ENCODE measurements at places on chromosomes 5 and 9.

GRCh38 chr5:138651058-138651766 lies 76.0 kb upstream of the HSPA9 start:
- no peak for DNase-seq

DNA sequence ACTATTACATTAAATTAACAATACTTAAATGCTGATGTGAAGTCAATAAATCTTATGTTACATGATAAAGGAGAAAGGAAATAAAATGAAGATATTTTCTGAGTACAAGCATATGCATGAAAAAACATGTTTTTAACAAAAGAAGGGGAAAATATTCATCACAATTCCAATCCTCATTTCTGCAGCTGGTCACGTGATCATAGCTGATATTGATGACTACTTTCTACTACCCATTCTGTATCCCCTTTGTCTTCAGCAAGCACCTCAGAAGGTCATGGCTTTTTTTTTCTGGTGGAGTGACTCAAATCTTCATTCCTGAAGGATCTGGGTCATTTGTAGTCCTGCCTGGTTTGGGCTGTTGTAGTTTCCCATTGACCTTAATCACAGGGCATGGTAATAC lies 90.9 kb downstream of the CDO1 start:
- no peak for DNase-seq

DNA sequence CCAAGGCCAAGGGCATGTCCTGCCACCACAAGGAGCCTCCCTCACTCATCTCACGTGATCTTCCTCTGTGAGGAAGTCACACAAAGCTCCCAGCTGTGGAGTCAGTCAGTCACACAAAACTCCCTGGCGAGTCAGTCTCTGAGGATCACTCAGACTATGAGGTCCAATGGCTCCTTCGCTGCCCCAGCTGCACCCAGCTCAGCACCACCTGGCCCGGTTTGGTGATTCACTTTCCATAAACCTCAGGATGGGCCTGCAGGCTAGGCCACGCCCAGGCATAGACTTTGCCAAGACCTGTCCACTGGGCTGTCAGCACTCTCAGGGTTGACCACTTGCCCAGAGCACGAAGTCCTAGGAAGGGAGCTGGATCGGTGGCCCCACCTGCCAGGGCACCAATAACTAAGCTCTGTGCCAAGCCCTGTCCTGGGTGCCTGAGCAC lies 233.8 kb downstream of the HSPA4 start:
- DNase-seq, result no peak

DNA sequence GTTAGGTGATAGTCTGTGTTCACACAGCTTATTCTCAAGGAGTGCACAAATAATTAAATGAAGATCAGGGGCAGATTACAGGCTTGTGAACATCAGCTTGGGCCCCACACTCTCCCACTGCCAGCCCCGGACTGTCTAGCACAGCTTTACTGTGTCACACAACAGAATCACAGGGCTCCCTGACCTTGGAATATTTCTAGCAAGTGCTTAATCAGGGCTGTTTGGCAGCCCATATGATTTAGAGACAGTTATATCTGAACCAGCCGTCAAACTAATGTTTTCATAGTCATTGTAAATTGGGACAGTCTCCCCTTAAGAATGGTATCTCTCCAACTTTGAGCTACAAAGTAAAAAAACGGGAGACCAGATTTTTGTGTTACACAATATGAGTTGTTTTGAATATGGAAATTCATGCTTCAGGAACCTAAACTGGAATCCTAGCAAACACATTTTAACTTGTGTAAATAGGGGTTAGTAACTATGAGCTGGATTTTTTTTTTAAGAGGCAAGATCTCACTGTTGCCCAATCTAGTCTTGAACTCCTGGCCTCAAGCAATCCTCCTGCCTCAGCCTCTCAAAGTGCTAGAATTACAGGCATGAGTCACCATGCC lies 517.6 kb downstream of the BNC2 start:
- DNase-seq, result no peak

DNA sequence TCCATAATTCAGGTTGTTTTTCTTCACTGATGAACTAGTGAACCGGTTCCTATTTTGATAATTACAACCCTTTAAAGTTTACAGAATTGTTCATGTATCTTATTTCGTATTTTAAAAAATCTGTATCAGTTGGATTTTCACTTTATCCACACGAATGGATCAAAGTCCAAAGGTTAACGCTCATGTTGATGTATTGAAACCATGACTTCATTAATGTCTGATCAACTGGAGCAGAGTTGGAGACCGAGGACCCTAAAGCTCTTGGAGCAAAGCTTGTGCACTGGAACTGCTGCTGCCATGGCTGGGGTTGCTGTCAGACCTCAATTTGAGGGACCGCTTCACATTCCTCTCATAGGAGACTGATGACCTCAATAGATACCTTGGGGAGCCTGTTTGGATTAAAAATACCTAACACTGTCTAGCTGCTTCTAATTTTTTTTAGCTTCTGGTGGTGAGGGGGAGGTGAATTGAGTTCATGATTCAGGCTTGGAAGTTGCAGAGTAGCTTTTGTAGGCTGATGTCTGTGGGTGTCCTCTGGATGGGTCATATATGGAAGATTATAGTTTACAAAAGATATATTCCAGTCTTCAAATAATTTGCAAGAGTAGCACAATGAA lies 45.1 kb downstream of the KIAA1958 start:
- DNase-seq, result no peak

DNA sequence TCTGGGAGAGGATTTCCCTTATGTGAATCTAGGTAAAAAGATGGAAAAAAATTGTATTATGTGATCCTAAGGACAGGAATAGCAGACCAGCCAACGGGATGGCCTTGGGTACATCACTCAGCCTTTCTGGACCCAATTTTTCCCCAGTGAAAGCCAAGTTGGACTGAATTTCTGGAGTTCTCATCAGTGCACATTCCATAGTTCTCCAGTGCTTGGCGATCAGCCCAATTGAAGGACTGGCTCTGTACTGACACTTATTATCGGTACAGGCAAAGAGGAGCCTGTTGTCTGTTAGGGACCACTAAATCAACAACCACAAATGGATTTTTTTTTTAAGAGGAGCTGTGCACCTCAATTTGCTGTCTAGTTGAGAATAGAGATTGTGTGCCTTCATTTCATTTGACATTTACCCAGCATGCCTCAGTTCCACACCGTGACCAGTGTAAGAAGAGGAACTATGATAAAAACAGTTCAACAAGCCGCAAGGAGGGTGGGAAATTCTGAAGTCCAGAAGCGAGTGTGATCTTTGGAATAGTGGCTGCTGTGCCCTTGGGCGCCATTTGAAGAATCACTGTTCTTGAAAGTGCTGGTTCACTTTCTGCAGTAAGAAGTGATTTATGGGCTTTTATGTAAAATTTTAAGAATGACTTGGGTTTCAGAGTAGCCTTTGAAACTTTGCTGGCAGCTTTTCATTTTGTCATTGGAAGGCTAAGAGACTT lies 8.0 kb downstream of the ARL10 start:
- no peak for DNase-seq

GRCh38 chr5:6717247-6717646 lies 4.0 kb downstream of the TENT4A start:
- no peak for DNase-seq

DNA sequence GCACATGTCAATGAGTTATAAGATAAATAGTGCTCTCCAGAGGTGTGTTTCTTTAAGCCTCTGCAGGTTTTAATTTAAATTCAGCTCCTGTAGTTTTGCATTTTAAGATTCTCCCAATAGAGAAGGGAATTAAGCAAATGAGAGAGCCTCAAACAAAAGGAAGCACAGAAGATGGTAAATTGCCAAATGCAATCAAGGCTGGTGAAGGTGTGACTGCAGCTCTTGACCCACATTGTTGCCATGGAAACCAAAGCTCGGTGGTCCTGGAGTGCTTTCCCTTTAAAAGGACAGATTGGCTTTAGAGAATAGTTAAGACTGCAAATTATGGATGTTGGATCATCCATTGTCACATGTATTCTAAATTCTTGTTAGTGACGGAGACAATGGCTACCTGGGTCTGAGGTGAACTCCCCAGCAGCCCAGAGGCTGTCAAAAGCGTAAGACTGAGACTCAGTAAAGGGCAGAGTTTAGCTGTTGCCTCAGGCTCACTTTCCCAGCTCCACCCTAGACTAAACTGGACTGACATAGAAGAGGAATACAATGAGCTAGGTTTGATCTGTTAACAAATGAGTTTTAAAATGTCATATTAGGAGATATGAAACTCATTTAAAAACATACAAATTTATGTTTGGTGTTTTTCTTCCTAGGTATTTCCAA lies 12.3 kb downstream of the GAPT start:
- no peak for DNase-seq

GRCh38 chr5:151720215-151720614 lies 33.5 kb upstream of the SPARC start:
- DNase-seq, result no peak

- no peak for DNase-seq
These were observed 269.4 kb upstream of the SEMA6A start for GRCh38 chr5:116844015-116844414.

- no peak for DNase-seq
These were observed 624 bp downstream of the FBXW11 start for GRCh38 chr5:172005708-172006320.

DNA sequence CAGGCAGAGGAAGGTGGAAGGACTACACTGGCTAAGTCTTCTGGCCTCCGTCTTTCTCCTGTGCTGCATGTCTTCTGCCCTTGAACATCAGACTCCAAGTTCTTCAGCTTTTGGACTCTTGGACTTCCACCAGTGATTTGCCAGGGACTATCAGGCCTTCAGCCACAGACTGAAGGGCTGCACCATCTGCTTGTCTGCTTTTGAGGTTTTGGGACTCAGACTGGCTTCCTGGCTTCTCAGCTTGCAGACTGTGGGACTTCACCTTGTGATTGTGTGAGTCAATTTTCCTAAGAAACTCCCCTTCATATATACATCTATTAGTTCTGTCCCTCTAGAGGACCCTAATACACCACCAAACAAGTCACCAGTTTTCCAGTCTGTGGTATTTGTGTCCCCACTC lies 9.7 kb upstream of the ANKDD1B start:
- no peak for DNase-seq

DNA sequence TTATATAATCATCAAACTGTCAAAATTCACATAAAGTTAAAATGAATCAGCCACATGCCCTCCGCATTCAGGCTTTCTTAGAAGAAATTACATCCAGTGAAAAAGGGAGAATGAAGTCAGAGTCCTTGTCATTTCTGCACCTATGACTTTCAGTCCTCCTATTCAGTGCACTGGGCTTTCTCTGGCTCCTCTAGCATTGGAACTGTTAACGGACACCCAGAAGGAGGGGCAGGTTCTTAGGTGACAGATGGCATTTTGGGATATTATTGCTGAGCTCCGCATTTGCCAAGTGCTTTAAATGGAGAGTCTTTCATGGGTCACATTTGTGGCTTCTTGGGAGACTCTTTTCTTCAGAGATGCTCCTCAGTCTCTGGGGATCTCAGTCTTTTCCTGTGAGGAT lies 40.0 kb downstream of the ADAMTS19 start:
- DNase-seq, result no peak

DNA sequence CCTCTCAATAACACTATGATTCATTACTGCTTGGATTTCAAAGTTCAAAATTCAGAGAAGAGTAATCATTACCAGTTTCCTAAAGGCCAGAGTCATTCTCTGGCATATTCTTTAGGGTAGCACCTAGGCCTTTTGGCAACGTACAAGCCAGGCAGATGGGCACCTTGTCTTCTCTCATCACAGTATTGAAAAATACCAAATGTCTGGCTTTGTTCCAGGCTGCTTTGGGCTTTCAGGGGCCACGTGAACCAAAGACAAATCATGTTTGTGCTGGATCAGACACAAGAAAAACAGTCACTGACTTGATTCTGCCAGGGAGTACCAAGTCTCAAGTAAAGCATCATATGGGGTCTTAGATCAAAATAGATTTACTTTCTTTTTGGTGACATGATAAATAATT lies 15.5 kb downstream of the MEGF9 start:
- DNase-seq, result no peak

DNA sequence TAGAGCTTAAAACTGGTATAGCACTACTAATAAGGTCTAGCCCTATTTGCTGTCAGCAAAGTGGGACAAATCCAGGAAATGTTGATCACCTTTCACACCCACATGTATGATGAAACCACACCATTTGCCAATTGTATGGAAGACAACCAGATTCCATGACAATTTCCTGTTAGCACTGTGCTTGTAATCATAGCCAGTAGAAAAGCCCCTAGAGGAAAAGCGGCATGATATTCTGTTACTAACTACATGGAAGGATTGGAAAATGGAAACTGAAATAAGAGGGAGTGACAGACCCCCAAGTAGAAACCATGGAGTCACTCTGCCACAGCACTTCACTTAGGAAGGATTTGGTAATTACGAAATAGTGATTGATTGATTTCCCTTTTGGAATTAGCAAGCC lies 923 bp downstream of the SPATA6L start:
- no peak for DNase-seq

DNA sequence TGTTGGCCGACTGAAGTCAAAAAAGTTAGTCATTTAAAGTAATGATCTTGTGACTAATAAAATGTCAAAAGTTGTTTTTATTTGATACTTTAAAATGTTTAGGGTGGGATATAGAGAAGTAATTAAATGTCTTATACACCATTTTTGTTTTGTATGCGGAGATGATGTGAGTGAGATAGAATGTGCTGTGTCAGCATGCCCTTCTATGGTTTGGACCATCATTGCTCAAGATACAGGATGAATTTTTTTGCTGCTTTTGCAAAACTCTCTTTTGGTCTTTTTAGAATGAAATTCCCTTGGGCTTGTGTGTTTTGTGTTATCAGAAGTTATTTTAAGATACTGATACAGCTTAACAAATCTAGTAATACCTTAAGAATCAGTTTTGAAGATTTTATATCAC lies 12.5 kb downstream of the SRFBP1 start:
- DNase-seq, result no peak

DNA sequence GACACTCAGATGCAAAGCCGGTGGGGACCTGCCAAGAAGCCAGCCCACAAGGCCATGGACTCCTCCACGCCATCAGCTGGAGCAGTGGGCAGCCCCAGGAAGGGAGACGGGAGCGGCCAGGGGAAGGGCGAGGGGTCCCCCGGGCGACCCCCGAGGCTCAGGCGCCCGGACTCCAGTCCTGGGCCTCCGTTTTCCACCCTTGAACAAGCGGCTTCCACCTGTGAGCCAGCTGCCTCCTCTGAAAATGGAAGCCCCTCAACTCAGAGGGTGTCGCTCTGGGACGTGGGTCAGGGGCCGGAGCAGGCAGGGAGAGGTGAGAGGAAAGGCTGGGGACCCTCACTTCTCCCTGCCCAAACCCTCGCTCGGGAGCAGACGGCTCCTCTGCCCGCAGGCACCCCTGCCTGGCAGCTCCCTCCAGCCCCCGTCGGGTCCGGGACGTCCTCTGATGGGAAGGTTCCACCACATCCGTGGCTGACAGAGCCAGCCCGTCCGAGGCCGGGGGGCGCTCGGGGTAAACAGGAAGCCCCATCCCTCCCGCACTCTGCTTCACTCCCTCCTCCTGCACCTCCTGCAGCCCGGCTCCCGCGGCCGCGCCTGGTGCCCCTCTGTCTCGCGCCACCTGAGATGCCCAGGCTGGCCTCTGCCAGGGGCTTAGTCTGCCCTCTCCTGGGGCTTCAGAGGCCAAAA lies 3.7 kb upstream of the EGFL7 start:
- DNase-seq, result no peak

Data from stimulated activated CD4-positive, alpha-beta T cell treated with anti-CD3 and anti-CD28 coated beads, Interleukin-15, amount 100 ng/mL, for 1 hour (primary cell).